ENCODE measurements at places on chromosomes 6 and 20.

DNA sequence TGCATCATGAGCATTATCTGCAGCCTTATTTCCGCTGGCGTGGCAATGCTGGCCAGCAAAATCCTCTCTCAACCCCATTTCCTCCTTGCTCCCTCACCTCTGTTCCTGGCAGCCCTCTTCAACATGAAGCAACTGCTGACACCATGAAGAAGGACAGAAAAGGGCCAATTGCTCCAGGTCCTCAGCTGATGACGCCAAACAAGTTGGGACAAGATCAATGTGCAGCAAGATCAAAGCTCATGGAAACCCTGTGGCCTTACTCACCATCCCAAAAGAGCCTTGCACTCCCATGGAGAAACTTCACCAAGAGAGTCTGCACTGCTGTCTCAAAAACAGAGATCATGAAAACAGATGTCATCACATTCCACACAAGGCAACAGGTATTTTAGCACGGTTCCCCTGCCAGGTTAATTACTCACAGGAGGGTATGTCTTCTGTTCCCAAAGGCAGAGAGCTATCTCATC is 7.4 kb downstream of the GFOD1 start:
- no peak for DNase-seq

GRCh38 chr6:17673543-17674254 is 33.0 kb downstream of the NUP153 start:
- DNase-seq = no peak

DNA sequence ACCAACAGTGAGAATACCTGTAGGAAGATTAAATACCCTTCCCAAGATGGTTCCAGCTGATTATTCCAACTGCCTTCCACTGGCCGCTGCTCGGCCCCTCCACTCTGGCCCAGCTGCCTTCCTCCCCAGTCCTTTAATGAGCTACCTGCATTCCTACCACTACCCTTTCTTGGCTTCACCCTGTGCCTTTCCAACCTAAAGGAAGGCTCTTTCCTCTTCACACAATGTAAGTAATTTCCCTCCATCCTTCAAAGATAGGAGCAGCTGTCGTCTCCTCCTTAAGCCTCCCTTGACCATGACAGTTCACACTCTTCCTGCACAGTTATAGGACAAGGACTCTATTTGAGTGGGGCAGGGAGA is 16.2 kb upstream of the SNX9 start:
- no peak for DNase-seq

DNA sequence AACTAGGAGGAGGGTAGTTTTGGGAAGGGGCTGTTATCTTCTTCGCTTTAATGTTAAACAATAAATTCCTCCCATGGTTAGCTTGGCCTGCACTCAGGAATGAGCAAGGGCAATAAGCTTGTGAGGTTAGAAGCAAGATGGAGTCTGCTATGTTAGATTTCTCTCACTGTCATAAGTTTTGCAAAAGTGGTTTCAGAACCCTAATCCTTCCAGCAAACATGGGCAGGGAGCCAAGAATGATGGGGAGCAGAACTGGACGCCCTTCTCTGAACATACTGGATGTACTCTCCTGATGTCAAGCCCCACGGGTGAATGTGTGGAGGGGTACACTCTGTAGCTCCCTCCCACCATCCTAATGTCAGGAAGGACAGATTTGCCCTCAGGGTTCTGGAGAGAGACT is 22.3 kb downstream of the C6orf163 start:
- no peak for DNase-seq

GRCh38 chr20:2694008-2694471 is 1.5 kb downstream of the EBF4 start:
- no peak for DNase-seq

Data from AG04449 (cell line).